ENCODE measurements at places on chromosomes 2 and 18.
A peak's percentile ranks its signal among the peaks of the same experiment; 100 is the strongest.

- DNase-seq, result peak; percentile 45
These were observed 143.5 kb downstream of the AQP4 start for GRCh38 chr18:26721854-26722564.

GRCh38 chr2:254241-254640 is 9.6 kb downstream of the SH3YL1 start:
- no peak for DNase-seq

- no peak for DNase-seq
These were observed 454.0 kb upstream of the HS6ST1 start for GRCh38 chr2:128772671-128773070.

DNA sequence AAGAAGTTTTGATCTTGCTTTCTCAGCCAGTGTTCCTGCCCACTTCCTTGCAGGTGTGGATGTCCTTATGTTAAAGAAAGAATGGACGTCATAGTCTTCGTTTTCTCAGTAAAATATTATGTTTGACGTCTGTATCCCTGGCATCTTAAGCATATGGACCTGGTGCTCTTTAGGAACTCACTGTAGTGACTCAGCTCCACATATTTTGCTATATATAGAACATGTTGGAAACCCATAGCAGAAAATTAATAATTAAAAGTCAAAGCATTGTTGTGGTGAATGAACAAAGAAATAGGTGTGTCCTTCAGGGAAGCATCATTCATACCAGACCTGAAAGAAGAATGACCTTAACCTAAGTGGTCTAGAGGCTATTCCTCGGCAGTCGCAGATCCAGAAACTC is 196.1 kb downstream of the MCFD2 start:
- no peak for DNase-seq

GRCh38 chr2:235659767-235660322 is 166.0 kb downstream of the AGAP1 start:
- DNase-seq, result peak; percentile 17

- no peak for DNase-seq
These were observed 96.4 kb downstream of the MAP3K20 start for GRCh38 chr2:173171924-173172643.

GRCh38 chr18:55839343-55839742 is 251.4 kb upstream of the TCF4 start:
- peak; percentile 41 for DNase-seq

DNA sequence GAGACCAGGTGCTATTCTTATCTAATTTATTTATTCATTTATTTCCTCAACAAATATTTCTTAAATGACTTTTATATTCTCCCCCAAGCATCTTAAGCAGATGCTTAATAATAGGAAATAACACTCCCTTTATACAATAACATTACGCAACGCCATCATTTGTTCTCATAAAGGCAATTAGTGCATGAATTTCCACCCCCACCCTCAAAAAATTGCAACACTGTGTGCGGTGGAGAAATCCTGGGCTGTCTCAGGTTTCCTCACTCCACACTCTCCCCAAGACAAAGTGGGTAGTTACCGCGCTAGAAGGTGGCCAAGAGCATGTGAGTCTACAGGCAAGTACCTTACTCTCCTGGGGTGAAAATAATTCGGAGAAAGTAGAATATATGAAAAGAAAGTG is 37.0 kb upstream of the CTDP1 start:
- DNase-seq, result no peak

GRCh38 chr18:79459946-79460480 is 64.3 kb downstream of the NFATC1 start:
- peak; percentile 20 for DNase-seq

GRCh38 chr2:130391872-130392670 is 36.2 kb downstream of the PTPN18 start:
- DNase-seq, result no peak

DNA sequence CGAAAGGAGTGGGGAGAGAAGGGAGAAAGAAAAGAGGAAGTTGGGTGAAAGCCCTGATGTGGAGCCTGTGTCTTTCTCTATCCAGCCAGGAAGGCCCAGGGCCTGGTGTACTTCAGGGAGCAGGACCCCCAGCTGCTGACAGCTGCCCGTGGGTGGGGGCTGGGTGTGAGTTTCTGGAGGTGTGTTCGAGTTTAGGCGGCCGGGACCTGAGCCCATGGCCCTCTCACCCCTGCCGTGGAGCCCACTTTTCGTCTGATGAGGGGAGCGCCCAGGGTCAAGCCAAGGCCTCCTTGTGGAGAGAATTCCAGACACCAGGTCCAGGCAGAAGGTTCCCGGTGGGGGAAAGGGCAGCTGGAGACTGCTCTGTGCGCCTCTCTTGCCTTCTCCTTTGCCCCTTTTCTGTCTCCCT is 2.2 kb downstream of the SIX3 start:
- DNase-seq, result no peak

- DNase-seq, result no peak
These were observed 373.1 kb downstream of the TGIF1 start for GRCh38 chr18:3823073-3823472.

DNA sequence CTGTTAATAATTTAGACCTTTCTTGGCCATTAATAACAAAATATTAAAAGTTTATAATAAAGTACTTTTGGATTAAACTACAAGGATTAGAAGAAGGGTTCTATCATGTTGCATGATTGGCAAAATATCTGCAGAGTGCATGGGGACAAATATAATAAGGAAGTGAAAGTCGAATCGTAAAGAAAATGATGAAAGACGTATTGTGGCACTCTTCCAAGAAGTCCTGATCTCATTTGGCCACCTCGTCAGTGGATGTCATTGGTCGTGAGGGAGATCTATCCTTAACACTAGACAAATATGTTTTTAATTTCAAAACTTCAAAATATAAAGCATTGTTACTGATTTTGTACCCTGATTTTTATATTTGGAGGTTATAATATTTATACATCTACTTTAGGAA is 197.7 kb upstream of the STON1 start:
- DNase-seq, result peak; percentile 90

DNA sequence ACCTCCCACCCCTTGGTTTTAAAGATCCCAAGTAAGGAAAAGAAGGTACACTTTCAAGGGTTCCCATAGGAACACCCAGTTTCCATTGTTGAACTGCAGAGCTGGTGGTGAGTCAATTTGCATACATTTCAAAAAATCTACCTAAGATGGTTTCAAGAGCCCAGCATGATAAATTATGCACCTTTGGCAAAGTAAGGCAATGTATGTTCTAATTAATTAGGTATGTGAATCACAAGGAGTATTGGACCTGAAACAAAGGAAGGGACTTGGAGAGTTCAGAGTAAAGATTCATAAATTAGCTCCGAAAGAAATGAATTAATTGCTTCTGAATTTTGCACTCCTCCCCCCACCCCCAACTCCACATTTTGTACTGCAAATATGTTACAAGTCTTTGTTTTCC is 459.7 kb downstream of the LRATD1 start:
- no peak for DNase-seq

GRCh38 chr18:39460136-39460535 is 1894.5 kb upstream of the CELF4 start:
- DNase-seq, result no peak

GRCh38 chr2:167764772-167765341 is 482.5 kb downstream of the STK39 start:
- DNase-seq, result no peak

- no peak for DNase-seq
These were observed 73.1 kb downstream of the EIF5B start for GRCh38 chr2:99410276-99410675.

DNA sequence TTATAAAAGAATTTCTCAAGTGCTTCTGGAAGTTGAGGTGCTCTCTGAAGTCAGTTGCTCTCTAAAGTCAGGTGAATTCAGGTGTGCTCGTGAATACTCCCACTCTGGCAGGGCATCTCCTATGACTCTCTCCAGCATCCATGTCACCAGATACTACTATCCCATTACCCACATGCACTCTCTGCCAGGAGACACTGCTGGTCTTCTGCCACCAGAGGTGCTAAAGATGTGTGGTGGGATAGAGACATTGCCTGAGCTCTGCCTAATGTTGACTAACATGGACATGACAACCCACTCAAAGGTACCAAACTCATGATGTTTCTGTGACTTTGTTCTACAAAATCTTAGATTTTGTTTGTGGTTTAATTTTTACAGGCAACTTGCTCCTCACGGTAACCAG is 106.4 kb upstream of the HNRNPA3 start:
- peak; percentile 22 for DNase-seq

- DNase-seq, result peak; percentile 86
These were observed 1579.3 kb downstream of the SUCLG1 start for GRCh38 chr2:82879803-82880202.

DNA sequence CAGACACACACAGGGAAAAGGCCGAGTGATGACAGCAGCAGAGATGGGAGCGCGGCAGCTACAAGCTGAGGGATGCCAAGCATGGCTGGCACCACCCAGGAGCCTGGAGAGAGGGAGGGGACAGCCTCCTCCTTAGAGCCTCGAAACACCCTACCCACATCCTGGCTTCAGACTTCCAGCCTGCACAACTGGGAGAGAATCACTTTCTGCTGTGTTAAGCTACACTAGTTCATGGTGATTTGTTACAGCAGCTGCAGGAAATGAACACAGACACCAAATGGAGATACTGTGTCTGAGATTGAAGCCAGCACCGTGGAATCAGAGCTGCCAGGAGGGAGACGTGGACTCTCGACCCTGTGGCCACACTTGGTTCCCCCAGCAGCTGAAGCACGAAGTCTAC is 27.5 kb upstream of the FOSL2 start:
- DNase-seq, result no peak

GRCh38 chr18:48442761-48443160 is 33.6 kb upstream of the ZBTB7C start:
- no peak for DNase-seq

DNA sequence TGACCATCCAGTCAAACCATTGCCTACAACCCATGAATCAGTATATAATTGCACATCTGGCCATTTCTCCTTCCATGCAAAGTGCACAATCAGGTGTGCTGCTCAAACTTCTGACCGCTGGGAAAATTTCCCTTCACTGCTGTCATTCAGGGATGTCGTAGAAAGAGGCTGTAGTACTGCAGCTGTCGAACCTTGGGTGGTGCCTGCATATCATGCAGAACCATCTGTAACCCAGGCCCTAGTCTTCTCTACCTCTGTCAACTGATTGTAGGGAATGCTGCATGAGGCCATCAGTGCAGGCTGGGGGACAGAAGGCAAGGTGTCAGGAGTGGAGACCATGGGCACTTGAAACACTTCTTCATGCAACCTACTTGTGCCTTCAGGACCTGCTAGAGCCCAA is 267.5 kb downstream of the CALCRL start:
- no peak for DNase-seq

DNA sequence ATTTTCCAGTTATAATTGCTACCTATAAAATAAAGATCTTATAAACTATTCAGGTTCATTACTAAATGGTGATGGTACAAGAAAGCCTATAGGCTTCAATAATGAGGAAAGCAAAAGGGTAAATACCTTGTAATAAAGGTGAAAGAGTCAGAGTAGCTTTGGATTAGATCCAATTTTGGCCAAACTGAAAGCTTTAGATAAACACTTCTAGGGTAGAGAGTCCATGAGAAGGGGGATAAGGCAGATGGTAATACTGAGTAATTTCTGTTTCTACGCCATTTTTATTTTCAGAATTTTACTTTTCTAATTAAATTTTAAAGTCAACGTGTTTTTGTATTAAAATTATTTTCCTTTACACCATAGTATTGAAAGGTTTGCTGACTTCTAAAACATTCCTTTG is 9.4 kb downstream of the CASP8 start:
- no peak for DNase-seq

DNA sequence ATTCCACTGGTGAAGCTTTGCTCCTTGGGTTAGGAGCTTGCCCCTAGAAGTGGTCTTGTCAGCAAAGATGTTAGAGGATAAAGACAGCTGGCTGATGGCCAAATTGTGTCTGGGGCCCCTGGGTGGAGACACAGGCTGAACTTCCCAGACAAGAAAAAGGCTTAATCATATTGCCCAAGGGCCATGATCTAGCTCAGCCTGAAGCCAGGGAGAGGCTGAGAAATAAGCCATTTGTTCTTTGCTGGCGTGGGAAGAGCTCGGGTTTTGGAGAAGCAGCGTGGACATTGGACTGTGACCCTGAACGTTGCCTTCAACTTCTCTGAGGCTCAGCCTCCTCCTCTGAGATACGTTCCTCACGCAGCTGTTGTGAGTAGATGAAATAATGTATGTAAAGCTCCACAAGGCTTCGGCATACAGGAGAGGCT is 153.0 kb downstream of the ZFP36L2 start:
- peak; percentile 68 for DNase-seq

DNA sequence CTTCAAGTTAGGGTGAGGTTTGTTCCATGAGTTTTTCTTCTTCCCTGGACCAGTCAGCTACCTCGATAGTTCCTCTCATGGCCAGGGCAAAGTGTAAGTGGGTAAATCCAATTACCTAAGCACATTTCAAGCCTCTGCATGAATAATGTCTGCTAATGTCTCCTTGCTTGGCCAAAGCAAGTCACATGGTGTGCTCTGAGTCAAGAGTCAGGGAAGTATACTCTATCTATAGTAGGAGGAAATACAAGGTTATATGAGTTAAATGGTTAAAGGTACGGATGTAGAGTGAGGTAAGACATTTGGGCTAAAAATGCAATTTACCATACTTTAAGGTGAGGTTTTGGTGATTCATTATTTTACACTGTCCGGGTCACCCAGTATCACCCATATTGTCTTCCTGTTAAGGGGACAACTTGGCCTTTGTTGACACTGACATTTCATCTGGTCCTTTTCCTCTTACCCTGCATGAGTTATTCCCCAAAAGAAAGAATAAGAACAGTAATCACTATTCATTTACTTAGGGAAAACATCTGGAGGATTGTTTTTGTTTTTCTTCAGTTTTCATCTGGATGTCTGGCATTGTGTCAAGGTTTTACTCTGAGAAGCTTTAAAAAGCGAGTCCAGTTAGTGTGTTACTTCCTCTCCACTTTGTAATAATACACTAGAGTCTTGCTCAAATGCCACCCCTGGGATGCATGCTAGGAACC is 405.5 kb downstream of the RND3 start:
- DNase-seq, result no peak

DNA sequence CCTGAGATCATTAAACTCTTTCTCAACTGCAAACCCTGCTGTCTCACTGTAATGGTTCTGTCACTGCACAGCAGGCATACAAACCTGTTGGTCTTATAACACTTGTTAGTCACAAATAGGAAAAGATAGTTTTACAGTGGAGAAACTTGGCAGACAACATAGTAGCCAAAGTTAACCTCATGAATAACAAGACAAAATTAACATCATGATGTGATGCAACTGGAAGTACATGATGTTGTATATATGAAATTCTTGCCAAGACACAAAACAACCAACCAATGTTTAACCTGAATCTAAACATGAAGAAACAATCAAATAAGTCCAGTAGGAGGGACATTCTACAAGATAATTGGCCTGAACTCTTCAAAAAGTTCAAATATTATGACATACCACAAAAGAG is 189.3 kb downstream of the RNF152 start:
- DNase-seq, result no peak

DNA sequence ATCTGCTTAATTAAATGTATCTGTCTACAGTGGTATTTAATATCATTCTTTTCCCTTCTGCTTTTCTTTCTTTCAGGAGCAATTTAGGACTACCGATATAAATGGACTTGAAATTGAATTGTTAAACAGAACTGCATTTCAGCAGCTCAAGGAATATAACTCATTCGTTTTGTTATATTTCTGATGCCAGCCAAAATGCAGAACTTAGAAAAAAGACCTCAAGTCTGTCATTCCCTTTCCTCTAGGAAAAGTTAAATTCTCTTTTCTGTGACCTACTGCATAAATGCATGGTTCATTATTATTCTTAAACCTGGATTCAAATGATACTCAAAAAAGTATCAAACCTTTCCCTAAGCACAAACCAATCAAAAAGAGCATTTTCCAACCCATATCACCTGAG is 21.4 kb downstream of the FTCDNL1 start:
- DNase-seq, result no peak

- DNase-seq, result peak; percentile 68
These were observed 183.5 kb upstream of the GCFC2 start for GRCh38 chr2:75894170-75894569.

GRCh38 chr2:218892693-218893348 is 12.2 kb downstream of the WNT10A start:
- DNase-seq, result peak; percentile 77

Data from OCI-M1 (cell line).